ENCODE measurements at places on chromosomes 6 and 20.

GRCh38 chr20:20666359-20666758 is 46.1 kb downstream of the RALGAPA2 start:
- no peak for DNase-seq

DNA sequence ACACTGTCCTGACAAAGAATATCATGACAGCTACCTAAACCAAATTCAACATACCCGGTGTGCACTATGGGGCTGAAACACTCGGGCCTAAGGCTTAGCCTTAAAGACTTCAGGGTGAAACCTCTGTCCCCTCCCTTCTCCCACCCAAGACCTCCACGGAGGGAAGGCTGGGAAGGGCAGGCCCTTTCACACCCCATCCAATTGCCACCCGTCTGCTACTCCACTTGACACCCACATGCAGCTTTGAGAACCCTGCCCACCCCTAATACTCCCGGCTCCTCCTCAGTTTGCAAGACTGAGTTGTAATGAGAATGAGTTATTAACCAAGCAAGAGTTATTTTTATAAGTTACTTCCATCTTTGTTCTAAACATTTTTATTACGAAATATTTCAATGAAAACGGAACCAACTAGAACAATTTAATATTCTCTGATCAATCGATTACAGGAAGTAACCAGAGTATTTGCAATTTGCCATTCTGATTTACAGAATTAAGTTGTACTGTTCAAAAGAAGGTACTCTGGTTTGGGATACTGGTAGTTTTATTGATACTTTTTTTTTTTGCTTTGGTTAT is 3.7 kb downstream of the TAF4 start:
- no peak for DNase-seq

GRCh38 chr6:160254467-160255312 is 3.9 kb downstream of the SLC22A2 start:
- no peak for DNase-seq

- DNase-seq, result no peak
These were observed 120.4 kb downstream of the ARMC2 start for GRCh38 chr6:108968325-108969316.

GRCh38 chr6:99603421-99604165 is 3.0 kb upstream of the PRDM13 start:
- DNase-seq, result no peak

DNA sequence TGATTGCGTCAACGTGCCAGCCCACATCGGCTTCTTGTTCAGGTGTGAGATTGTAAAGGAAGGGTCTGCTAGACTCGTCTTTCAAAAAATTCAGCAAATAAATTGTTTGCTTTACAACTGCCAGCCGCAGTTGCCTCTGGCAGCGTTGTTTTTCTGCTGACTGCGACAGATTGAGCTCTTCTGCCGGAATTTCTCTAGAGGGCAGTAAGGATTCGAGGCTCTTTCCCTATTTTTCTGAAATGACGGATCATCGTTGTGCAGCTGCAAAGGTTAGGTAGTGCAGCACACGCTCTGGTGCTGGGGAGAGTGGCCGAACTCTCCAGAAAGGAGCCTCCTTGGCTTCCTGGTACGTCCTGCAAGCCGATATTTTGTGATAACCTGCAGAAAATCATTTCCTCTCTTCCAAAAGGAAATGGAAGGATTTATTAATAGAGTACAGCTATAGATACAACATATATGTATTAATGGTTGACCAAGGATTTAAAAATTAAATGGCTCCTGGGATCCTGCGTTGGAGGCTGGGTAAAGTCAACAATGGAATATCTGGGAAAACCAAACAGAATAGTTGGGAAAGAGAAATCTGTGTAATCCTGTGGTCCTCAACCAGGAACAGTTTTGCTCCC is 121.9 kb upstream of the ZFP64 start:
- no peak for DNase-seq

- no peak for DNase-seq
These were observed 115.8 kb downstream of the MANEA start for GRCh38 chr6:95693108-95693507.

- no peak for DNase-seq
These were observed 311.2 kb downstream of the PKHD1 start for GRCh38 chr6:51775942-51776860.

DNA sequence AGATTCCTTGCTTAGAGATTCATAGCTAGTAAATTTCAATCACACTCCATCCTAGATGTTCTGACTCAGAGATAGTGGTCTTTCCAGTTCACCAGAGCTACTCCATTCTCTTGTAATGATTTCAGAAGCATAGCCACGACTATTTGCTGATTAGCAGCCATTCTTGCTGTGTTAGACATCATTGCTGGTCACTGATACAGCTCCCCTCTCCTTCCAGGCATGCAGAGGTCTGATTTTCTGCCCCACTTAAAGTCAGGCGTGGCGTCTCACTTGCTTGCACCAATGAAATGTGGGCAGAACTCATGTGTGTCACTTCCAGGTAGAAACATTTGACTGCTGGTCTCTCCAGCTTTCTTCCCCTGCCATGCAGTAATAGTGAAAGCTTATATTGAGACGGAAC is 168.9 kb upstream of the JARID2 start:
- DNase-seq, result no peak

- no peak for DNase-seq
These were observed 29.4 kb upstream of the BEND3 start for GRCh38 chr6:107144666-107145065.

GRCh38 chr6:63352544-63353285 is 32.9 kb upstream of the LGSN start:
- no peak for DNase-seq

DNA sequence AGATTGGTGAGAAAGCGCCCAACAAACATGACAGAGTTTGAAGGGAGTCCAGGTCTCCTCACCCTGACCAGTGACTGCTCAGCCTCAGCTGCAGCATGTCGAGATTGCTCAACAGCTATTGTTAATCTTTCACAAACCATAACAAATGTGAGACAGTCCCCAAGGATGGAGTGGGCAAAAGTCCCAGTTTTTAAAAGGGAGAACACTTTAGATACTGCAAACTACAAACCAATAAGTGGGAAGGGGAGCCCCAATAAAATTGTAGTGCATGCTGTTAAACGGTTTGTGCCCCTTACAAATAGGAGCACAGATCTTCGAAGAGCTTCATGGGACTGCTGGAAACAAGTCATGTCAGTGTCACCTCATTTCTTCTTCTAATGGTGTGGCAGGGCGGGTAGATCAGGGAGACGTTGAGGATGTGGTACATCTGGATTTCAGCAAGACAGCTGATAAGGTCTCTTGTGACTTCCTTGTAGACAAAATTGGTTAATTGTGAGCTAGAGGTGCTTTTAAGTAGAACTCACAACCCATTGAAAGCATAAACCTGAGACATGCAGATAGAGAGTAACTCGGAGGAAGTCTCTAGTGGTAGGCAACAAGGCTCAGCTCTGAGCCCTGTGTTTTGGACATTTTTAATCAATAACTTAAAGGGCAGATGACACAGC is 134.0 kb upstream of the ARMC2 start:
- no peak for DNase-seq

- DNase-seq, result no peak
These were observed 422.9 kb upstream of the PLCB4 start for GRCh38 chr20:8646033-8646441.

- DNase-seq, result peak; percentile 4
These were observed 1.9 kb downstream of the GRM4 start for GRCh38 chr6:34143884-34144580.

DNA sequence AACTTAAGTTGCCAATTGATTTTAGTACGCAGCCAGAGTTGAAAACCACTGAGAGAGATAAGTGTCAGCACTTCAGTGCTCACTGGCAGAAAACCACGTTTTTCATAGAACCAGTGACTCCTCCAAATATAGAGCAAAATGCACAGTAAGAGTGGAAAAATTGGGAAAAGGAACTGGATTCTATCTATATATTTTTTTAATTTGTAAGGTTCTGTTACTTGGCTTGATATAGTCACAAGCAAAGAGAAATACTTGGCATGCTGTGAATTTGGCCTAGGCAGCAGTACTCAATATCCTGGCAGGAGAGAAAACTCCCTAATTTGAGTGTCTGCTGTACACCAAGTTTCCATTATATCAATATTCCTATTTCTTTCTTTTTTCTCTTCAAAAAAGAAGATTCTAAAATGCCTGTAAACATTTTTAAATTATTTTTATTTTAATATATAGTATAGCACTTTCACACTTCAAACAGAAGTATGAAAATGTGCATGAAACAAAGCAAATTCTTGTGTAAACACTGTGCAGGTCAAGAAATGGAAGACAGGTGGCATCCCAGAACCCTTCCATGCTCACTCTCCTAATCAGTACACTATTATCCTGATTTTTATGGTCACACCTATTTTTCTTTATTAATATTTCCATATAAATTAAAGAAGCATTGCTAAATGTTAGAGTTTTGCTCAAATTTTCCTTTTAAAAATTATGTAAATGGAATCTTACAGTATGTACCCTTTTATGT is 561.8 kb upstream of the RNF217 start:
- DNase-seq, result no peak

DNA sequence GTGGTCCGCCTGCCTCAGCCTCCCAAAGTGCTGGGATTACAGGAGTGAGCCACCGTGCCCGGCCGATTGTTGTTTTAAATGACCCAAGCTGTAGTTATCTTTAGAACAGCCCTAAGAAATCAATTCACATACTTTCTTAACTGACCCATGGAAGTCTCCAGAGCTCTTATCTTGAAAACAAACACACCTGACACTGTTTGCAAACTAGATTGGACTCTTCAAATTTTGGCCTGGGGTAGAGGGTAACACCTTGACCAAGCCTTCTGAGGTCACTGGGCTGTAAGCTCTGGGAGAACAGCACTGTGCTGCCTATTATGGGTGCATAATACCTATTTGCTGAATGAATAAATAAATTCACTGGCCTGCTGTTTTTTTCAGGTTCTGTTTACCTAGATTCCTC is 190.6 kb downstream of the AIG1 start:
- DNase-seq, result no peak

DNA sequence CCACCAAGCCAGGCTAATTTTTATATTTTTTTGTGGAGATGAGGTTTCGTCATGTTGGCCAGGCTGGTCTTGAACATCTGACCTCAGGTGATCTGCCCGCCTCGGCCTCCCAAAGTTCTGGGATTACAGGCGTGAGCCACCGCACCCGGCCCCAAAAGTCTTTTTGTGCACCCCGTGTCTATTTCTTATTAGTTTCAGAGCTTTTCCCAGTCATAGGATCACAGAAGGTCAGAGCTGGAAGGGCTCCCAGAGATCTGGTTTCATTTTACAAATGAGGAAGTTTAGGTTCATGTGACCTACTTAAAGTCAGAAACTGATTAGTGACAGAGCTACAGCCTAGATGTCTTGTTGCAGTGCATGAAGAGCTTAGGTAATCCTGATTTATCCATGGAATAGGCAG is 1.6 kb upstream of the OGFRL1 start:
- DNase-seq, result no peak

GRCh38 chr6:158868890-158869825 is 50.0 kb upstream of the EZR start:
- DNase-seq, result no peak

DNA sequence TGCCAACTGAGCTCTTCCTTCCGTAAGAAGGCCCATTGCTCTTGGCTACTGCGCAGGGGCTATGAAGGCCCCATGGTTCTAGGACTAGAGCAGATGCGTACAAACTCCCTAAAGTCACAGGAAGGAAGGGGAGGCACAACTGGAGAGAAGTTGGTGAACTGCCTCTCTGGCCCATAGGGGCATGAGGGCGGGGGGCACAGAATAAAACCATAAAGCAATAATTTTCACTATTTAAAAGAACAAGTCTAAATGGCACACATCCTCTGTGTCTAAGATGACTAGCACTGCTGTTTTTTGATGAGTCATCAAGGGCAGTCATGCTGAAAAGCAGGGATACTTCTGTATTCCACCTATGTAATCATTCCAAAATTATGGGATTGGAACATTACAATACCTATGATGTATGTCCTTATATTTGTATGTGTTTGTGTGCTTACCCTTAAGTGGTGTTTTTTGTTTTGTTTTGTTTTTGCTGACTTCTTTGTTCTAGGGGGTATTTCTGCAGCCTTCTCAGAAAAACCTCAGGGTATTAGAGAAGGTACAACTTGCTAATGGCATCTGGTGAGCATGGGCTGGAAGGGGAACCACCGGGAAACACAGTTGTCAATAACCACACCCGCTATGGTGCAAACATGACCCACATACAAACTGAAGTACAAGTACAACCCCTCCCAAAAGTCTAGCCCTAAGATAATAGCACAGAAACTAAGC is 36.9 kb downstream of the B4GALT5 start:
- DNase-seq, result peak; percentile 82

DNA sequence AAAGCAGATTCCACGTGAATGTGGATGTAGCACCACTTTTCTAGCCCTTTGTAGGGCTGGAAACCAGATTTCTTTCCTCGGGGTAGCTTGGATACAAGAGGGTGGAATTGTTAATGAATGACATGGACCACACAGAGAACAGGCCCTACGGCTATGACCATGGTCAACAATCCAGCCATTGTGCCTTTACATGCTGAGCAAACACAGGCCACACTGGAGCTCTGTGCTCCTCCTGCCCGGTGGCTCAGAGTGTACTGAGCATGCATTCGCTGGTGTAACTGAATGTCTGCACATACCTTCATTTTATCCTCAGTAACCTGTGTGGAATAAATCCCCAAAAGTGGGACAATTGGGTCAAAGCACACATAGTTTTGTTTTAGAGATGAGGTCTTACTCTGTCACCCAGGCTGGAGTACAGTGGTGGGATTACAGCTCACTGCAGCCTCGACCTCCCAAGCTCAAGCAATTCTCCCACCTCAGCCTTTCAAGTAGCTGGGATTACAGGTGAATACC is 32.8 kb downstream of the LRP11 start:
- DNase-seq, result no peak

DNA sequence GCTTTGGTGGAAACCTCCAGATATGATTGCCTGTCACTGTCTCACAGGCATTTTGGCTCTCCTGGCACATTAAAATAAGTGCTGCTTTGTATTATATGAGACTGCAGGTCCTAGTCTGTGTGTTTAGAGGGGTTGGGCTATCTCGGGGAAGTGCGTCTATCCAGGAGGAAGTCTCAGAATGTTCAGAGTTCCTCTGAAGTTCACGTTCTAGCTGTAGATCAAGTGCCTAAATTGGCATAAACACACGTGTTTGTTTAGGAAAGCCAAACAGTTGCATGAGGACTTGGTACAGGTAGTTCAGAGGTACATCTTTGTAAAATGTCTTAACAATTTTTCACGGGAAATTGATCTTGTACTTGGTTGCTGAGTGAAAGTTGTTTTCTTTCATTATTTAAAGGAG is 36.4 kb upstream of the SLC22A1 start:
- DNase-seq, result no peak

DNA sequence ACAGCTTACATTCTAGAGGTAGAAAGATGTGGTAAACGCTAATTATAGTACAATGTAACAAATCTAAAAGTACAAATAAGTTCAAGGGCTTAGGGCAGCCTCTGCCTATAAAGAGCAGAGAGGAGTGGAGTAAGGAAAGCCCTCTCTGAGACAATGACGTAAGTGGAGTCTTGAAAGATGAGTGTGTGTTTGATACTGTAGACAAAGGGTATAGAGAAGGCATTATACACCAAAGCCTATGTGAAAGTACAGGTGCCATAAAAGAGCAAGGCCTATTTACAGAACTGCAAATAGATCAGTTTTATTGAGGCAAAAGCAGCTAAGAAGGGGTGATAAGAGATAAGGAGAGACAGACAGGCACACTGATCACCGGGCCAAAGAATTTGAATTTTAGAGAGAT is 10.9 kb downstream of the GOPC start:
- DNase-seq, result no peak

- no peak for DNase-seq
These were observed 35.5 kb upstream of the NCOA3 start for GRCh38 chr20:47466213-47466612.

- DNase-seq, result no peak
These were observed 2.1 kb downstream of the CNR1 start for GRCh38 chr6:88164061-88164460.

Data from CD4-positive, alpha-beta T cell treated with Interleukin-15 for 4 hours (primary cell).